Left renal pelvis (tissue), 4 donors: ENCODE measurements at places on chromosomes 5 and 9. TPM values are rescaled to one million over a fixed set of nuclear protein-coding genes. Genes with fewer than 3 reads are reported as not detected.
A peak's percentile ranks its signal among the peaks of the same experiment; 100 is the strongest.

DNA sequence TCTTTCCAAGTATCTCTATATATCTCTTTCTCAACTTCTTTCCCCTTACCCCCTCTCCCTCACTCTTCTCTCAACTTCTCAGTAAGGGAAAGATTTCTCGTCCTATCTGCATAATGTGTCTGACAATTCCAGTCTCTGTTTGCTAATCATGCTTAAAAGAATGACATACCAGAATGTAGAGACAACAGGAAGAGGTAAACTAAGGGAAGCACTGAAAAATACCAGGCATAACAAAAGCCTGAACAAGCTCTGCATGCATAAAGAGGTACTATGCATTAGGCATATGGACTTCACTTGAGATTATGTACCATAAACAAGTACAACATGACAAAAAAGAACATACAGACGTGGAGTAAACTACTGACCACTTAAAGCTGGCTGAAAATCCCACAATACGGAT is 62.6 kb downstream of the SEMA5A start:
- DNase-seq = no peak

DNA sequence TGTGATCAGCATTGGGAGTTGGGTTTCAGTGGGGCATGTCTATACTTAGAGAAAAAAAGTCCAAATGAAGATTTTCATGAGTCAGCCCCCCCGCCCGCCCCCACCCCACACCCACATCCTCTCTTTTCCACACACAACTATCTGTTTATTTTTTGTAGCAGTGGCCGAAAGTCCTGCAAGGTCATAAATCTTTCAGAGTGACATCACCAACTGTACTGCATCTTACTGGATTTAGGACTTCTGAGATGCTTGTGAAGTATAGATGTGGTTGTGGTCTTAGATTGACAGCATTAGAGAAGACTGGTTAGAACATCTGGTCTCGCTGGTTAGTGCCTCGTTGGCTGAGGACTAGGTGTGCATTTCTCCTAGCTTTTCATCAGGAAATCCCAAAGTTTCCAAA is 7.3 kb upstream of the ROPN1L start:
- DNase-seq = no peak

DNA sequence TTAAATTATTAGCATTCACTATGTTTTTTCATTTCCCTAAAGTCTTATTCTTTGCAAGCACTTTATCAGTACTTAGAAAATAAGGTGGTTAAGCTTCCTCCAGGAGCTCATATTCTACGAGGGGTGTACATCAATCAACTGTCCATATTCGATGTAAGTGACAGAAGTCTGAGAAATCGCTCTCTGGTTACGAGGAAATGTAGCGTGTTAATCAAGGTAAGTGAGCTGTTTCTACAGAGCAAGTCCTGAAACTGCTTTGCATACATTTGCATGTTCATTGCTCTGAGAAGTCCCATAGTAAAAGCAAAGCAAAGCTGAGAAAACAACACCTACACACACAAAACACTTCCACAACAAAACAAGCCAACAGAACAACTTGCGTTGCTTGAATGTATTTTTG is 893.9 kb upstream of the DMAC1 start:
- DNase-seq = no peak

DNA sequence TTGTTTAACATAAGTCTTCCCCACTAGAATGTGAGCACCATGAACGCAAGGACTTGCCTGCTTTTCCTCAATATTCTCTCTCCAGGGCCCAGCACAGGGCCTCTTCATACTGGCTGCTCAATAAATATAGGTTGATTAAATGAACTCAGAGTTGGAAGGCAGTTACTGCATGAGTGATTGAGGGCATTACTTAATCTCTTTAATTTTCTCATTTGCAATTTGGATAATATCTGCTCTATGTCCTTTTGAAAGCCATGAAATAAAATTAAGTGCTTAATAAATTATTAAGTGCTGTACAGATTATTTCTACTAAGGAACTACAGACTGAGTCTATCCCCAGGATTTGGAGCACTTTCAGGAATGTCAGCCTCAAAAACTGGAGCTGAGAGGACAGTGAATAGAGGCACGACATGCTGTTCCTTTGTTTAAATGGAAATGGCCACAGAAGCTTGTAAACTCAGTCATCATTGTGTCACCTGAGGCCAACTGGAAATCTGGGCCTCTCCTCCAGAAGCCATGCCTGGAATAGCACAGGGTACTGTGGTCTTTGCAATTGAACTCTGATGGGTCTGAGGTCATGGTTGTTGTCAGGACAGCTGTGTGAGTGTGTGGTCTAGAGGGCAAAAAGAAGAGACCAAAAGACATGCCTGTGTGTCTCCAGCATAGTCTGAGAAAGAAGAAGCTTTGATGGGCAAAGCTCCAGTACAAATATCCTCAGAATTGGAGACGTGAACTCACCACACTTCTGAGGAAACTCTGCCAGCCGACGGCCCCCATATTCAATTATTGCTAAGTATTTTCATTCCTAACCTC is 86.1 kb downstream of the SH3TC2 start:
- no peak for DNase-seq

The SLC25A2 gene
- polyA plus RNA-seq = not detected

The HACD4 gene
- polyA plus RNA-seq = 3.1 TPM

- DNase-seq = no peak
These were observed 76.5 kb upstream of the GOLM1 start for GRCh38 chr9:86175743-86176456.

GRCh38 chr9:34375901-34376595 is 650 bp downstream of the MYORG start:
- no peak for DNase-seq

- DNase-seq = no peak
These were observed 45.8 kb downstream of the KIAA1958 start for GRCh38 chr9:112532427-112532826.

DNA sequence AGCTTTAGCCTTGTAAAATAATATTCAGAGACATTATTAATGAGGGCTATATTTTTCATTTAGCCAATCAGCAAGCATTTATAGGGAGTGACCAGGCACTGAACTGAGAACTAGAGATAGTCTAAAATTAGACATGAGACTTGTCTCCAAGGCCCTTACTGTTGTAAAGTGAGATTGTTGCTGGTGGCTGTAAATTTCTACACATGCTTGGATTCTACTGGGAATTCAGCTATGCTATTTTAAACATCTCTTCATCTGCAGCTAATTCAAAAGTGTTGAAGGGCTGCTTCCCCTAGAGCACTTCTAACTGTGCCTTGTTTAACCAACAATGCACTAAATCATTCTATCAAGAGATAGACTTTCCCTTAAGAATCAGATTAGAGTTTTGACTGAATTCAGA is 67.4 kb downstream of the CHSY3 start:
- DNase-seq = no peak

- no peak for DNase-seq
These were observed 8.9 kb upstream of the STK32A start for GRCh38 chr5:147225938-147226337.

GRCh38 chr9:15101095-15101494 is 190.9 kb upstream of the FREM1 start:
- no peak for DNase-seq

- DNase-seq = no peak
These were observed 91.7 kb upstream of the KLF9 start for GRCh38 chr9:70506159-70506558.

GRCh38 chr5:35415309-35415708 is 185.0 kb upstream of the PRLR start:
- DNase-seq = no peak

GRCh38 chr9:90022474-90022873 is 417.7 kb downstream of the GADD45G start:
- DNase-seq = no peak

The OGN gene
- 122 TPM for polyA plus RNA-seq

The PCDHA10 gene
- 1.4 TPM for polyA plus RNA-seq

- no peak for DNase-seq
These were observed 84.1 kb downstream of the FEM1C start for GRCh38 chr5:115460472-115460871.

GRCh38 chr5:103480246-103480645 is 82.3 kb downstream of the NUDT12 start:
- no peak for DNase-seq

GRCh38 chr5:34682926-34683623 is 26.9 kb downstream of the RAI14 start:
- no peak for DNase-seq

The MUSK gene
- polyA plus RNA-seq = 0.11 TPM

DNA sequence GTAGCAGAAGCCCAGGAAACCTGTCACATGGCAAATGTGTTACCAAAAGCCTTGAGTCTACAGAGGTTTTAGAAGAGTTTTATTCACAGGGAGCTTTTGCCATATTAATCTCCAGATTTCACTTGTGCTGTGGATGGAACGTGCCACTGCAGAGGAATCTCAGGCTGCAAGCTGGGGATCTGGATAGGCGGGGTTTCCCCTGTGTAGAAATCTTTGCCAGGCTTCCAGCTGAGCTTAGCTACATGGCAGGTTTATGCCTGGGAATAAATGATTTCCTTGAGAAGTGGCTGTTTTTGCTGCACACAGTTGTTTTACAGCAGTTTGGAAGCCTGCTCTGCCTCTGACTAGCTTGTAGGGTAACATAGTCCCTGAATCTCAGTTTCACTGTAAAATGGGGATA is 224.6 kb upstream of the PLPPR1 start:
- no peak for DNase-seq

DNA sequence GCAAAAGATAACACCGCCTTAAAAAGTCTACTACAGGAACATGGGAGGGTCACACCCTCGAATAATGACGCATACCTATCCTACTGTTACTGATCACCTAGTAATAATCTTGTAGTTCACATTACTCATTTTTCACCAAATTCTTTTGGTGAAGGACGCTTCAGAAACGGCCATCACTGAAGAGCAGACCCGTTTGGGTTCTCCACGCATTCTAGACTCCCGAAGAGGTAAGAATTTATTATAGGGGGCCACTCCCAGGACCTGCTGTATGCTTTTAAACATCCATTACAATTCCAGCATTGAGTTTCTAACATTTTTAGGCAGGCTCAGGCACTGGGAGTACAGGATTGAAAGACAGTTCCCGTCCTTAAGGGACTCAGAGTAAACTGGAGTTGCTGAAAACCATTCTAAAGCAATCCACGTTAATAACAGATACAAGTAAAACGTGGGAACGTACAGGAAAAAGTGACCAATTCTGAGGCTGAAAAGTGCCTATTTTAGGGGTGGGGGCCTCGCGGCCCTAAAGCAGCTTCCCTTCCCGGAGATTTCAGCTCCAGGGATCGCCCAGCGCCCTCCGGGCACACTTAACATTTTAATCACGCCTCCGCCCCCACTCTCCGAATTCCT is at the start of gene FER:
Gene FER (plus strand): TSS at position 124 of the 627 bp plus-strand sequence. CDS start 50,286 bp downstream, outside the sequence.
- DNase-seq = peak; percentile 66

DNA sequence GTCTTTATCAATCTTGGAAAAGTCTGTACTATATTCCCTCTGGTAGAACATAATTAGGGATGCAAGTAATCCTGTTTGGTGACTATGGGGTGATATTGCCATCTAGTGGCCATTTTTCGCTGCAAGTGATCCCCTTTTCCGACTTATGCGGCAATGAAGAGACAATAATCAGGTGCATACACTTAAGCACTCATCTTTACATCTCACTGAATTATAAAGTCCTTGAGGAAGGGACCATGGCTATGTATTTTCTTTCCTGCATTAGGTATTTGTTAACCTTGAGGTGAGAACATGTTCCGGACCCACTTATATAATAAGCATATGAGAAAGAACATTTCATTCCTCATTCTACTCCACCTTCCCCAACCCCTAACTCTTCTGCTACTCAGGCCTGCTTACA is 19.6 kb upstream of the LIX1 start:
- peak; percentile 56 for DNase-seq

DNA sequence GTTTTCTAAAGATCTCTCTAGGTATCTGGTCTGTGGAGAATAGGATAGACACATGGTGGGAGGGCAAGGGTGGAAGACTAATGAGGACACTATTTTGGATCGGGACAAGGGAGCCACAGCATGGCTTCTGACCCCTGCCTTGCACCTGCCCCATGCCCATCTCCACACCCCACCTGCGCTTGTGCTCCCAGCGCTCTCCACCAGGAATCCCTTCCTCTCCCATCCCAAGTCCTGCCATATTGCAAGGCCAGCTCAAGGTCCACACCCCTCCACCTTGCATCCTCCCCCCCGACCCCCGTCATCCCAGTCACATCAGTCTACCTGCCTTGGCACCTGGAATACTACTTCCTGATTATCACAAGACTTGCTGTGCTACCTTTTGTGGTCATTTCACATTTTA is 44.2 kb upstream of the RETREG1 start:
- no peak for DNase-seq

The TTC16 gene
- polyA plus RNA-seq = 0.08 TPM

- no peak for DNase-seq
These were observed 32.4 kb downstream of the ABCA1 start for GRCh38 chr9:104895572-104895971.

DNA sequence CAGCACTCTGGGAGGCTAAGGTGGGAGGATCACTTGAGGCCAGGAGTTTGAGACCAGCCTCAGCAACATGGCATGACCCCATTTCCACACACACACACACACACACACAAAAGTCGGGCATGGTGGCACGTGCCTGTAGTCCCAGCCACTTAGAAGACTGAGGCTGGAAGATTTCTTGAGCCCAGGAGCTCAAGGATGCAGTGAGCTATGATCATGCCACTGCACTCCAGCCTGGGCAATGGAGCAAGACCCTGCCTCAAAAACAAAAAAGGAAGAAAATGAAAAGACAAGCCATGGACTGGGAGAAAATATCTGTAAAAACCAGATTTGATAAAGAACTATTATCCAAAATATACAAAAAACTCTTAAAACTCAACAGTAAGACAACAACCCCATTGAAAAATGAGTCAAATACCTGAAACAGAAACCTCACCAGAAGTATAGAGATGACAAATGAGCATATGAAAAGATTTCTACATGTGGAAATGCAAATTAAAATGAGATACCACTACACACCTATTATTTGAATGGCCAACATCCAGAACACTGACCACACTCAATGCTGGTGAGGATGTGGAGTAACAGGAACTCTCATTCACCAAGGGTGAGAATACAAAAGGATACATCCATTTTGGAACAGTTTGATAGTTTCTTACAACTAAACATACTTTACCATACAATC is 24.7 kb downstream of the DNAJA1 start:
- DNase-seq = no peak

GRCh38 chr5:96629774-96630173 is 32.4 kb upstream of the CAST start:
- no peak for DNase-seq

DNA sequence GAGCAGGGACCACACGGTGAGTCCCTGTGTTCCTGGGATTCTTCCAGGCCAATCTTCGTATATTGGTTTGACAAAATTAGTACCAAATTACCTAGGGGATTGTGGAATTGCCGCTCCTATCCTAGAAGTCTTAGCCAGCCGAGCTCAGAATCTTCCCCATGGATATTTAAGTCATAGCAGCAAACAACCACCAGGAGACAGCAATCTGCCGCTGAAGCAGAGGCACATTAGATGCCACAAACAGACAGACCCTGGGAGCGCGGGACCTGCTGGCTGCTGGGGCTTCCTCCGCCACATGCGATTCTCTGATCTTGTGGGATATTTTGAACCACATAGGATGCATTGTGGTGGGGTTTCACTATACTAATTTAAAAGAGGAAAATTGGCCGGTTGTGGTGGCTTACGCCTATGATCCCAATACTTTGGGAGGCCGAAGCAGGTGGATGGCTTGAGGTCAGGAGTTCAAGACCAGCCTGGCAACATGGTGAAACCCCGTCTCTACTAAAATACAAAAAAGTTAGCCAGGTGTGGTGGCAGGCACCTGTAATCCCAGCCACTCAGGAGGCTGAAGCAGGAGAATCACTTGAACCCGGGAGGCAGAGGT is 31.7 kb upstream of the ZBTB43 start:
- no peak for DNase-seq

The FBXL7 gene
- 30.6 TPM for polyA plus RNA-seq
